ENCODE measurements at places on chromosomes 3 and 15.

DNA sequence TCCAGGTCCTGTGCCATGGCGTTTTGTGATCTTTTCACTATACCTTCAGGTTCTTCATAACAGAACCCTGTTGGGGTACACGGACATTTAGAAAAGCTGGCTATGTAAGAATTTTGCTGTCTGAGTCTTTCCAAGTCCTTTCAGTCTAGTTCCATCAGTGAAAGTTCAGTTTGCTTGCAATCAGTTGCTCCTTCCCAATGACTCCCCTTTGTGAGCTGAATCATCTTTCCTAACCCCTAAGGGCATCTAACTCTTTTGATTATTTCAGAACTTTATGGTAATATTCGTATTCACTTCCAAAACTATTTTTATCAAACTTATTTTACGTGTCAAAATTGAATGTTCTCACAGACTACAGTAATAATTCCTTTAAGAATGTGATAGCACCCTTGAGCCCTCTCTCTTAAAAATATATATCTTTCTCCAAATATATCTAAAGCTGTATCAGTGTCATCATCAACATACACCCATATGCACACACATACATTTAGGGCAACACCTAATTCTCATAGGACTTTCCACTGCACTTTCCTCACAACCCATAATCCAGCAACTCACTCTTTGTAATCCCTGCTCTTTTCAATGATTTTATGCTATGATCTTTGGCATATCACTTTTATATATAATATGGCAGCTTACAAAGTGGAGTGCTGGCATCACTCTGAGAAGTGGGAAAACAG is 263.7 kb downstream of the GBE1 start:
- DNase-seq, result no peak

- no peak for DNase-seq
These were observed 54.4 kb downstream of the ADCY5 start for GRCh38 chr3:123394391-123395020.

DNA sequence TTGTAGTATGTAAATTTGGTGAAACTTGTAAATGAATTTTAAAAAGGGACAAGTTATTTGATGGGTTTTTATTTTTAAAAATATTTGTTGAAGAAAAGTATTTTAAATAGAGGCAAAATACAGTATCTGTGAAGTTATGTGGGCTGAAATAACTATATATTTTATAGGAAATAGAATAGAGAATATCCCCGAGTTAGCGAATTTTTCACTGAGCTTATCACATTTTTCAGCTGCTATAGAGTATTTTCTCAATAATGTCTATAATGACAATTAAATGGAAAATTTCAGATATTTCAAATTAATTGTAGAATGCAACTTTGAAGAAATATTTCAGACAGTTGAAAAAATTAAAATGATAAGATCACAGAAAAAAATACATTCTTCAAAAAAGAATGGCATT is 166.4 kb upstream of the TP63 start:
- no peak for DNase-seq

DNA sequence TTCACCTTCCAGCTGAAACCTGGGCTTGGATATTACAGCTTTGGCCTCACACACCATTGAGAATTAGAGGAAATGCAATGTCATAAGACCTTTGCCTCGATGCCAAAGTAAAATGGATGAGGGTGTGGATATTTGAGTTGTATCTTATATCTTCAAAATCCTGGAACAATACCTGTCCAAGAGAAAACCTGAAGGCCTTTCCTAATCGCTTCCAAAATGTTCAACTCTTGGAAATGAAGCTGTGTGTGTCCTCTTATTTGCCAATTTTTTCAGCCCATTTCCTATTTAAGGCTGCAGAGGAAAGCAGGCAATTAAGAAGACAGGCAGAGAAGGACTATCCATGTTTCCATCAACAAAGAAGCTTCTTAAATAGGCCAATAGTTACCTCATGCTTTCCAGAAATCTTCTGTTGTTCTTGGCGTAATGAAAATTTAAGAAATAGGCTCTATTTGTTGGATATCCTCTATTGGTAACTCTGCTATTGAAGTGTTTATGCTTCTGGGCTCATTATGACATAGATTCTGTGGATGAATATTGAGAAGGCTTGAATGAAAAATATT is 99.5 kb upstream of the ZBTB20 start:
- DNase-seq, result no peak

DNA sequence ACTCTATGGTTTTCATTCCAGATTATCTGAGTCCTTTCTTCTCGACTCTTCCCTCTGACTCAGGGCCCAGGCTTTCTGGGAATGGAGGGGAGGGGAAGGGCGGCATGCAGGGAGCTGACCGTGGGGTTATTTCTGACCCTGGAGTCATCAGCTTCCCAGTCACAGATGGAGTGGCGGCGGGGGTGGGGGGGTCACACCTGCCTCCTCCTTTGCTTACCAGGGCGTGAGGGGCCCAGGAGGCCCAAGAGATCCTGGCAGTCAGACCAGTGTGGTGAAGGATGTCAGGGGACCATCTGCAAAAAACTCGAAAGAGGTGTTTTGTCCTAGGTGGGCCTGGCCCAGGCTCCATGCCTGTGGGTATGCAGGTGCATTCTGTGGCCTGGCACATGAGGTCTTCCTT is 996 bp upstream of the XIRP1 start:
- DNase-seq, result no peak

Data from substantia nigra (tissue), 51 donors.